ENCODE measurements at places on chromosomes 16 and 17.

DNA sequence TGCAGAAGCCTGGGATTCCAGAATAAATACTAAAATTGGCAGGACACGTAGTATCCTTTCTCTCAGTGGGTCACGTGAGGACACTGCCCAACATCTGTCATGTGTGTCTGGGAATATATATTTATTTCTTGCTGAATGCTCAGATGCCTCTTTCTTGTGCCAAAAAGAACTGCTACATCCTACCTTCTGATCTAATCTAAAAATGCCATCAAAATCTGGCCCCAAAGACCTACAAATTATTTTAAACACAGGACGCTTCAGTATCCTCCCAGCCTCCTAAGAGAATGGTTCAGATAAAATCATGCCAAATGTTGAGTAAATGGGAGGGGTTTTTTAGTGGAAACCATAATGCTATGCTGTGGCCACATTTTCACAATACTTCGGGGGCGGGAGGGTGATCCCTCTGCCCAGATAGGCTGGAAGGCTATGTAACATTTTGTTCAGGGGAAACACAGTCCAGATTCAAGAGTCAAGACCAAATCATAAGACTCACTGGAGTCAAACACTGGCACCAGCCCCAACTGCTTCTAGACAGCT, 22.9 kb upstream of the CORO6 start:
- peak; percentile 87 for DNase-seq

DNA sequence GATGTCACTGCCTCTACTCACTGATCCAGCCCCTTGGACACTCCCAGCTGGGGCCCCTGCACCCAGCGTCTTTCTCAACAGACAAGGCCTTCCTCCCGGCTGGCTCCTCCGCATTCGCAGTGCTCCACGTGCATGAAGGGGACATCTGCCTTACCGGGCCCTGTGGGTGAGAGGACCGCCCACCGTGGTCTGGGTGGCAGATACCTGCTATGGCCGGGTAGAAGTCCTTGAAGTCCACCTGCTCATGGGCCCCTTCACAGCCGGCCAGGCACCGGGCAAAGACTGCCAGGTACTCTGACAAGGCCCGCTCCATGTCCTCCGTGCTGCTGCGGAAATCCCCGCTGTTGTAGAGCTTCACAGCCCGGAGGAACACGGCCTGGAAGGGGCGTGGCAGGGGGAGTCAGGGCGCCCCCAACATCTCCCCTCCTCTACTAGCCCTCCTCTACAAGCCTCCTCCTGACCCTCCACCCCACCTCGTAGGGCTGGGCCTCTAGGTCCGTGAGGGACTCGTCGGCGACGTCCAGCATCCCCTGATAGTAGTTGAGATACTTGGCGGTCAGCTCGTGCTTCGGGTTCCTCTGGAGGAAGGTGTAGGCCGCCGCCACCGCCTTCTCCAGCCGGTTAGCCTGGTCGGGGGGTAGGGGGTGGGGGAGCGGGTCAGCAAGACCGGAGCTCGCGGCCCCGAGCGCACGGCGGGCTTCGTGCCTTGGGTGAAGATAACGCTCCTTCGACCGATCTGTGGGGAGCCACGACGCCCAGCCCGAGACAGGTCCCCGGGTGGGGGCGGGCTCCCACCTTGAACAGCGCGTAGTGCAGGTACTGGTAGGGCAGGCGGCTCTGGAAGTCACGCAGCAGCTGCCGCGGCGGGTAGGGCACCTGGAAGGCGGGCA, 845 bp downstream of the P3H4 start:
- DNase-seq, result peak; percentile 36

- no peak for DNase-seq
These were observed 17.7 kb downstream of the TNS4 start for GRCh38 chr17:40483679-40484078.

- no peak for DNase-seq
These were observed 18.9 kb downstream of the C16orf90 start for GRCh38 chr16:3476409-3476808.

DNA sequence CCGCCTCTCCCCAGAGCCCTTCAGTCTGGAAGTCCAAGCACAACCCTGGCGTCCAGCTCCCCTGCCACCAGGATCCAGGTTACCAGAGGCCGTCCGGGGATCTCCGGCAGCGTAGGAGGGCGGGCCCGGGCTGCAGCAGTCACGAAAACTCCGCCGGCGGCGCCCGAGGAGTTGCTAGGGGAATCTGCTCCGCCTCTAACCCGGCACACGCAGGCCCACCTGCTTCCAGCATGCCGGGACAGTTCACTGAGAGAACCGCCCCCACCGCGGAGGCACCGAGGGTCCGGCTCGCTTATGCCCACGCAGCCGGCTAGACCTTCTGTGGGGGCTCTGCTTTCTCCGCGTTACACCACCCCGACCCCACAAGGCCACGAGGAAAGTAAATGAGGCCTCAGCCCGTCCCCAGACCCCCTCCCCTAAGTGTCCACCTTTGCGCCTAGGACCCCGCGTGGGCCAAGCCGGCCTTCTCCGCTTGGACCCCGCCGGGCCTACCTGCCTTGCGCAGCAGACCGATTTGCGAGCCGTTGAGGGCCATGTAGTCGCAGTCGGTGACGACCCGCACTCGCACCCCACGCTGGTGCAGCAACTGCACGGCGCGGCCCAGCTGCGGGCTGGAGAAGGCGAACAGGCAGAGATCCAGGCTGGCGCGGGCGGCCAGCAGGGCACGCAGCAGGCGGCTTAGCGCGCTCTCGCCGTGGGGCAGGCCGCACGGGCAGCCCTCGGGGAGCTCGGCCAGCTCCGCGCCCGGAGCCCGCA, 587 bp downstream of the PLD6 start:
- DNase-seq, result peak; percentile 64

DNA sequence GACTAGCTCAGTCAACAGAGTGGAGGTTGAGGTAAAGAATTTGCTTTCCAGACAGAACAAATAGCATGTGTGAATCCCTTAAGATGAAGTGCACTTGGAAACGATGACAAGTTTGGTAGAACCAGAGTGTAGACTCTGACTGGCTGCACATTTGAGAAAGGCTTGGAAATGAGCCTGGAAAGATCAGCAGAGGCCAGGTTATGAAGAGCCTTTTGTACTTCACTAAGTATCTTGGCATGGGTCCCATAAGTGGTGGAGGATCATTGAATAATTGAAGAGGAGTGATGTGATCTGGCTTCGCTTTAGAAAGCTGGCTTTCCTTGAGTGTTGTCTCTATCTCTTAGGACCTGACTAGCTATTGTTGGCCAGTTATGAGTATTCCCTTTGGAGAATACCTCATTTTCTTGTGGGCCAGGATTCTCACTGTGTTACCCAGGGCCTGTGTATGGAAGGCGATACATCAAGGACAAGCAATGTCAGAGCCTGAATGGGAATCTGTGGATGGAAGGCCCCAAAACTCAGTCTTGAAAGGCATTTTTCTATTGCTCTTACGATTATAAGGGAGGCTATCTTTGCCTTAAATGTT, 329.8 kb downstream of the UTP18 start:
- no peak for DNase-seq

- no peak for DNase-seq
These were observed 1.6 kb downstream of the CD7 start for GRCh38 chr17:82315703-82316358.

DNA sequence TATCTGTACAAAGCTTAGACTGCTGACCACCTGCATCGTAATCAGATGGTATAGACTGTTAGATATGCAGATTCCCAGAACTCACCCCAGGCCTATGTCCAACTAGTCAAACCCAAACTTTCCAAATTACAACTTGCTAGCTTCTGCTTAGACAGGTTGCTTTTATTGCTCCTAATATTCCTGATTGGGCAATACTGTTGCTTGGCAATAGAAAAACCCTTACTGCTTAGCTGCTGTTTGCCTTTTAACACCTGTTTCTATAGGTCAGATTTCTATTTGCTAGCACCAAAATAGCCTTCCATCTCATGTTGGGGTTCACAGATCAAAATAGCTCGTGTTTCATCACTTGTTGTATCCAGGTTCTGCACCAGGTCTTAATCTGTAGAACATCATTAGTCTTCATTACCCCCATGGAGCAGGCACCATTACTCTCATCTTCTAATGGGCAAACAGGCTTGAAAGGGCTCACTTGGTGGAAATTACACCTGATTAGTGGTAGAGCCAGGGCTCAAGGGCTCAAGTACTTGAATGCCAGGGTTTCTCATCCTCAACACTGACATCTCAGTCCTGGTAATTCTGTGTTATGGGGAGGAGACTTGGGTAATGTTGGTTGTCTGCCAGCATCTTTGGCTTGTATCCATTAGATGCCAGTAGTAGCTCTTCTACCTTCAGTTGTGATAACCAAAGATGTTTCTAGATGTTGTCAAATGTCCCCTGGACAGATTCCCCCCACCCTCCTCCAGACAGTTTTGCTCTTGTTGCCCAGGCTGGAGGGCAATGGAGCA, 2.7 kb downstream of the ZP2 start:
- DNase-seq, result no peak

- no peak for DNase-seq
These were observed 23.7 kb downstream of the NUDT7 start for GRCh38 chr16:77745972-77746371.

DNA sequence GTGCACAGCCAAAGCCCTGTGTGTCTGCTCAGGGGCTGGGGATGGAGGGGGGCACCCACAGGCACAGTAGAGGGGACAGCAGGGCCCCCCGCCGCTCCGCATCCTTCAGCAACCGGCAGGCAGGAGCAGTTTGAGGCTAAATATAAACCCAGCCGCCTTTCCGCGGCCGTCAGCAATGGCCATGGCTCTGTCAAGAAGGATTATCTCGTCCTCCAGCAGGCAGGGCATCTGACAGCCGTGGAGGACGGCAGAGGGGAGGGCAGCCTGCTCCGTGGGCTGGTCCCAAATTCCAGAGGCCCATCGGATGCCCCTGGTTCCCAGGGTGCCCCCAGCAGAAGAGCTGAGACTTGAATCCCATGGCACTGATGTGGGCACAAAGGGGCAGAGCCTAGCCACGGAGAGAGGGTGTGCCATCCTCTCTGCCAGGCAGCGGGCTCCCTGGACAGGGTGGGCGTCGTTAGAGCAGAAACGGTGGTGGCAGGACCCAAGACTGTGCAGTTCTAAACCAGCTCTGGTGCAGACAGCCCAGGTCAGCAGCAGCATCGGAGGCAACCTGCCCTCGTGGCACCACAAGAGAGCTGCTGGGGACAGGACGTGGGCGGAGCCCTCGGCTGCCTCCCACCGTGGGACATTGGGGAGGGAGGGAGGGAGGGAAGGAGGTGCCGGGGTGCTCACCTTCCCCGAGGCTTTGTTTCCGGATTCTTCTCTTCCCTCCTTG, 198.8 kb upstream of the CIBAR2 start:
- no peak for DNase-seq

DNA sequence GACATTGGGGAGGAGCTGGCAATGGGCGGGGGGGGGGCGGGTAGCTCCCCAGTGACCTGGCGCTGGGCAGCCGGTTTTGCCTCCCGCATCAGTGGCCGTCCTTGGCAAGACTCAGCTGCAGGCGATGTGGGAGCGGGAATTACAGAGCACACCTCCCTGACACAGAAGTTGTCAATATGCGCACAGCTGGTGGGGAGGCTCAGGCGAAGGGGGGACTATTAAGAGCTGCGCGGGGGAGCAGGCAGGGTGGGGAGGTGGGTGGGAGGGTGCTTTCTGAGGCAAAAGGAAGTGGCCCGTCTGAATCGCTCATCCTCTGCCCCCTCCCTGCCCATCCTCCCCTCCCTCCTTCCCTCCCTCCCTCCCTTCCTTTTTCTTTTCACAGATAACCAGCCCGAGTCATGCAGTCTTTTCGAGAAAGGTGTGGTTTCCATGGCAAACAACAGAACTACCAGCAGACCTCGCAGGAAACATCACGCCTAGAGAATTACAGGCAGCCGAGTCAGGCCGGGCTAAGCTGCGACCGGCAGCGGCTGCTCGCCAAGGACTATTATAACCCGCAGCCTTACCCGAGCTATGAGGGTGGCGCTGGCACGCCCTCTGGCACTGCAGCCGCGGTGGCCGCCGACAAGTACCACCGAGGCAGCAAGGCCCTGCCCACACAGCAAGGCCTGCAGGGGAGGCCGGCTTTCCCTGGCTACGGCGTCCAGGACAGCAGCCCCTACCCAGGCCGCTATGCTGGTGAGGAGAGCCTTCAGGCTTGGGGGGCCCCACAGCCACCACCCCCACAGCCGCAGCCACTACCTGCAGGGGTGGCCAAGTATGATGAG, 44.0 kb downstream of the SREBF1 start:
- DNase-seq, result no peak
